ENCODE measurements at places on chromosomes 6 and 20.

- no peak for DNase-seq
Observed at GRCh38 chr20:58494923-58495622, 20.1 kb downstream of the APCDD1L start.

GRCh38 chr6:12224251-12224650 lies 65.9 kb upstream of the EDN1 start:
- DNase-seq, result no peak

DNA sequence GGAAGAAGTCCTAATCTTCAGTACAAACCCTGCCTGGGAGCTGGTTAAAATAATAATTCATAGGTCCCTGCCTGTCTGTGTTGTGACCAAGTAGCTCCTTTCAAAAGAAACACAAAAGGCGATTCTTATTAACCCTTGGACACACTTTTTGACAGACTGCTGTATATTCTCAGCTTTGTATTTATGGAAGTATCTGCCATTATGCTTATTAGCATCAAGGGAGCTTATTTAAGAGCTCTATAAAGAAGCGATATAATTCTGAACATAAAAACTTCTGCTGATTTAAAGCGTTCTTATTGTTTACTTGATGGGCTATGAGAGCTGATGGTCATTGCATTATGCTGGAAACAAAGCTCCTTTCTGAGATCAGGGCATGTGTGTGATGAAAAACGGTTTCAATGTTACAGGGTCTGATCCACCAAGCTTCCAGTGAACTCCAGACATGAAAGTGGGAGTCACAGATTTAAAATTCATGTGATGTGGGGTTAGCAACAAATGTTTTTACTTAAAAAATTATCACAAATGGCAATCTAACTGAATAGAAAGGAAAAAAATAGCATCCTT lies 181.8 kb upstream of the PDE10A start:
- no peak for DNase-seq

- DNase-seq, result no peak
Observed at GRCh38 chr20:40883097-40883496, 145.5 kb upstream of the TOP1 start.

- DNase-seq, result no peak
Observed at GRCh38 chr6:99026135-99026534, 78.4 kb upstream of the FBXL4 start.

DNA sequence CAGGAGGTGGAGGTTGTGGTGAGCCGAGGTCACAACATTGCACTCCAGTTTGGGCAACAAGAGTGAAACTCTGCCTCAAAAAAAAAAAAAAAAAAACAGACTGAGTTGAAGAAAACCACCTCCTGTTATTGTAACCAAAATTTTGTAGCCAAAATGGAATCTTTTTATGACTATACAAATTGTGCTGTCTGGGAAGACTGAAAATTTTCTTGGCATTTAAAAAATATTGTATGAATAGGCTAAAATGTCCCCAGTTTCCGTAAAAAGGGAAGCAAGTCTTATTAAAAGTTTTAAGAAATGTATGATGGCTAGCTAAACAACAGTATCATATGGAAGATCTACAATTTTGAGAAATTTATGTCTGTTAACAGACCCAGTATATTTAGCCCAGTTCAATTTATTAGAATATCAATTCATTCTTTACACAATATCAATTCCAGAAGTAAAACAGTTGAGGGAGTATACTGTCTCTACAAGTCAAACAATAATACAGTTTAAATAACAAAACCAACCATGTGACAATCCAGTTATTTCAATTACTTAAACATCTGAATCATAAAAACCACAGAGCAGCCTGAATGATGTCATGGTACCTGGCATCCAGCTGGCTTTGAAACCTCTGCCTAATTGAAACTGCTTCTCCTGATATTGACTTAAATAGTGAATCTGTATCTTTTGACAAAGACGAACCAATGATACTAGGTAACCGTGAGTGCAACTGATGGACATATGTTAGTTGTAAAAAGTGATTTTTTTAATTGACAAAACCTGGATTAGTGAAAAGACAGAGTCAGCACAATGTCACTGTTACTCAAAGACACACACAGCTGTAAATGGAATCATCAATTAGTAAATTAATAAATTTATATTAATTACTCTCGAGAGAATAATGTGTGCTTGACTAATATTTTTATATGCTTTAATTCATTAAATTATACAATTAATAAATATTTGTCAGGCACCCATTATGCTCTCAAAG lies 166.6 kb upstream of the MARCKS start:
- DNase-seq, result no peak

DNA sequence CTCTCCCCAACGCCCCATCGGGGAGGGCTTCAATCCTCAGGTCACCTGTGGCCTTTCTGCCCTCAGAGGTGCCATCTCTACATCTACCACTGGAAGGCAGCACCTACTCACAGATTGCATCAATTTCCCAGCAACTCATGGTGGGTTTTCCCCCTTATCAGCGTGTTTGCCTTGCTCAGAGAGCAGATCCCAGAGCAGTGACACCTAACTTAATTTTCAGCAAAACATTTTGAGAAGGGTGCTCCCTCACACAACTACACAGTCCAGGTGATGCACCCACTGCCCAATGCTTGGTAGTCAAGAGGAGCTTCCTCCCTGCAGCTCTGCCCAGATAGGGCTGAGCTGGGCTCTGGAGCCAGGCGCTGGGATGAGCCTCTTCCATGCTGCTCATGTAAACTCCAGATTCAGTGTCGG lies 48.2 kb downstream of the PLG start:
- DNase-seq, result no peak

GRCh38 chr20:9482180-9482579 lies 32.2 kb upstream of the LAMP5 start:
- DNase-seq, result no peak

All from NCI-H1436 (cell line).